ENCODE measurements at places on chromosomes 13 and 19.

DNA sequence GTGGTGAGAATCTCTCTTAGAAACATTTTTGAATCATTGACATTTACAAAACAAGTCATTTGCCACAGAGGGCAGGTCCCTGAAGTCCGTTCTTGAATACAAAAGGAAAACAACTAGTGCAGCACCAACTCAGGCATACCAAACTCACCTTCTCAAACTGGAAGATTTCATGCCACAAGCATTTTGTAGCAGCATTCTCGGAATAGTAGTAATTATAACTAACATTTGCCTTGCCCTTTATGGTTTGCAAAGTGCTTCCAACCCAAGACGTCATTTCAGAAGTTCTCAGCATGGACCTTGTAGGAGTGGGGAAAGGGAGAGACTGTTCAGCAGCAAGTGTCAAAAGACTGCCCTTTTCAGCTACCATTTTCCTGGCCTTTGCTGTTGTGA, 344.6 kb downstream of the RFC3 start:
- no peak for DNase-seq

DNA sequence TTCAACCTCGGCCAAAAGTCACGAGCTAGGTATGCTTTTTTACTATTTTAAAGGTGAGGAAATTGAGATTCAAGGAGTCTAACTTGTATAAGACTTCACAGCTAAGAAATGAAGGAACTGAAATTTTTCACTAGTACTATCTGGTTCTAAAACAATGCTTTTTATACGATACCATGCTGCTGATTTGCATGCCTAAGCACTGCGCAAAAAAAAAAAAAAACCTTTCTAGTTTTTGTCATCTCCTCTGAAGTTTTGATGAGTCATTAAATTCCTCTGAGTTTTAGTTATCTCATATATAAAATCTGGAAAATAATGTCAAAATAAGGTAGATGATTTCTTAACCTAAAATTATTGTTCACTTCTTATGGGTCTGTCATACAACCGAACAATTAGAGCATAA, 28.0 kb upstream of the UFM1 start:
- no peak for DNase-seq

DNA sequence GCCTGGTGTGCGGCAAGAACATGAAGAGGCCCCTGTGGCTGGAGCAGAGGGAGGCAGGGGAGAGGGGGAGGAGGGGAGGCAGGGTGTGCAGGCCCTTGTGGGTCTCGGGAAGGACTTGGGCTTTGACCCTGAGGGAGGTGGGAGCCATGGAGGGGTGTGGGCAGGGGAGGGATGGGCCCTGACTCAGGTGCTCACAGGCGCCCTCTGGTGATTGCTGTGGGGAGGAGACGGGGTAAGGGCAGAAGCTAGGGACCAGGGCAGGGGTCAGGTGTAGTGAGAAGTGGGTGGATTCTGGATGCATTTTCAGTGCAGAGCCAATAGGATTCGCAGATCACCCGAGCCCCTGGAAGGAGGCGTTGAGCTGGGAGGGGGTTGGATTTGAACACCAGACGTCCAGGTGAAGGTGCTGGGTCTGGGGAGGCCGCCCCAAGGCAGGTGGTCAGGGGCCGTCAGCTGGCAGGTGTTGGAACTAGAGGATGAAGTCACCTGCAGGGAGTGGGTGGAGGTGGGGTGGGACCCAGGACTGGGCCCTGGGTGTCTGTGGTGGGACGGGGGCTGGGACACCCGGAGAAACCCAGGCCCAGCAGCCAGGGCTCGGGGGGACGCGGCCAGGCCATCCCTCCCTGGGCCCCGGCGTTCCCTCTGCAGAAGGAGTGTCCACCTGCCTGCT, 185.4 kb downstream of the KDM4B start:
- DNase-seq = no peak

GRCh38 chr19:51794885-51795490, at the start of gene FPR3:
TSS of gene FPR3 (plus strand) at chr19:51795157. CDS start at chr19:51823749, 28,592 bp downstream.
- no peak for DNase-seq

DNA sequence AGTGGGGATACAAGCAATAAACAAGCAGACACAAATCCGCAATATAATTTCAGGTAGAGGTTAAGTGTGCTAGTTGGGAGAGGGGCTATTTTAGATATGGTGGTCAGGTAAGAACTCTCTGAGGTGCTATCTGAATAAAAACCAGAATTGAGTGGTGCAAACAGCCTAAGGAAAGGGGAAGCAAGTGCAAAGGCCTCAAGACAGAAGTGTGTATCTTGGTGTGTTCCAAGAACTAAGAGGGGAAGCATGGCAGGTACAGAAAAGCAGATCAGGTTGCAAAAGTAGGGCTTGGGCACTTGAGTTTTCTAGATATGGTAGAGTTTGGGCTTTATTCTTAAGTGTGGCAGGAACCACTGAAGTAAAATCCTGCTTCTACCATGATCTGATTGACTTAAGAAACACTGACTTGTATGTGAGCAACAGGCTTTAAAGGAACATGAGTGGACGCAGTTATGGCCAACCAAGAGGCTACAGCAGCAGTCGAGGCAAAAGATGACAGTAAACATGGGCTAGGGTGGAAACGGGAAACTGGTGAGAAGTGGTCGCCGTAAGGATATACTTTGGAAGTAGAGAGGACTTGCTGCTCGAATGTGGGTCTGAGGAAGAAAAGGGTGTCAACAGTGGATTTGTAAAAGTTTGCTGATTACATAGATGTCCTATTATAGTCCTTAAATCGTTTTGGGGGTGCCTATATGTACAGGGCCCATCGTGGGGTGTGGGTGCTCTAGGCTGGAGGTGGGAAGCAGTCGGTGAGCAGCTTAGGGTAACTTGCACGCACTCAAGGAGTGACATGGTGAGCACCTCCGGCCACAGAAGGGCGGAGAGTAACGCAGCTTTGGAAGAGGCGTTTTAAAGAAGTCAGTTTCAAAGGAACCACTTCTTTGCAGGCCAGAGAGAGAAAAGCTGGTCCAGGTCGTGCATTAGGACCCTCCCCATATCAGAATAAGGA, 677 bp downstream of the TGDS start:
- no peak for DNase-seq

Measured in SIG-M5 (cell line).